GM20000 (cell line): ENCODE measurements at places on chromosomes 12 and 14.

DNA sequence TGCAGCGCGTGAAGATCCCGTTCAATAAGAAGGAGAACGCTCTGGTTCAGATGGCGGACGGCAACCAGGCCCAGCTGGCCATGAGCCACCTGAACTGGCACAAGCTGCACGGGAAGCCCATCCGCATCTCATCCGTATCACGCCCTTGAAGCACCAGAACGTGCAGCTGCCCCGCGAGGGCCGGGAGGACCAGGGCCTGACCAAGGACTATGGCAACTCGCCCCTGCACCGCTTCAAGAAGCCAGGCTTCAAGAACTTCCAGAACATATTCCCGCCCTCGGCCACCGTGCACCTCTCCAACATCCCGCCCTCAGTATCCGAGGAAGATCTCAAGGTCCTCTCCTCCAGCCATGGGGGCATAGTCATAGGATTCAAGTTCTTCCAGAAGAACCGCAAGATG, 131.9 kb upstream of the FUT8 start:
- no peak for DNase-seq

DNA sequence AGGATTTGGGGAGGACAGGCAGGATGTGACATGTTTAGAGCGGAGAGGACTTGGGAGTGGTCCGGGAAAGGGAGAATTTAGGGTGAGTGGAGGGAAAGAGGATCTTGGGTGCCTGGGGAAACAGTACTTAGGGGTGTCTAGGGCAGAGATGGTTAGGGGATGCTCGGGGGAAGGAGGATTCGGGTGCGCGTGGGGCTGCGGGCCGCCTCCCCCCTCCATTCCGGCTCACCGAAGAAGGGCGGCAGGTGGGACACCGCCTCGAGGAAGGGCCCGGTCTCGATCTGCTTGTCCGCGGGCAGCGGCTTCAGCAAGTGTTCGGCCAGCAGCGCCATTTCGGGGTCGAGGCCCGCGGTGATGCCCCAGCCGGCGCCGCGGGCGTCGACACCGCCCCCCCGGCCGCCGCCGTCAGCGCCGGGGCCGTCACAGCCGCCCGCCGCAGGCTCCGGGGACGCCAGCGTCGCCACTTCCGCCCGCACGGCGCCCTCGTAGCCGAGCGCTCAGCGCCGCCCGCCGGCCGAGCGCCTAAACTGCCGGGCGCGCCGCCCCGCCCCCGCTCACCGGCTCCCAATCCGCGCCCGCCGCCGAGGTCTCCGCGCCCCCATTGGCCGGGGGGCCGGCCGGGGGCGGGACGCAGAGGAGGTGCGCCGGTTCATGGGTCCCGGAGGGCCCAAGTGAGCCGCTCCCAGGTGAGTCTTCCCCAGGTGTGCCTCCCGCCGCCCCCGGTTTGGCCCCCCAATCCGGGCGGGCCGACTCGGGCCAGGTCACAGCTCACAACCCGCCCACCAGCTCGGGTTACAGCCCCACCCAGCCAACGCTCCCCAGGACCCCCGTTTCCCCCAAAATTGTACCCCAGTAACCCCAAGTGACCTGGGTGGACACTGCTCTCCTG, at the start of gene GLTP:
Gene GLTP, minus strand, starts transcription at position 499 of the 889 bp plus-strand sequence. Its CDS starts 167 bp downstream, at position 332.
- peak; percentile 98 for DNase-seq

GRCh38 chr12:54662026-54662425, 13.9 kb upstream of the DCD start:
- DNase-seq: no peak

- no peak for DNase-seq
These were observed 54.1 kb upstream of the FERMT2 start for GRCh38 chr14:53004976-53005375.

DNA sequence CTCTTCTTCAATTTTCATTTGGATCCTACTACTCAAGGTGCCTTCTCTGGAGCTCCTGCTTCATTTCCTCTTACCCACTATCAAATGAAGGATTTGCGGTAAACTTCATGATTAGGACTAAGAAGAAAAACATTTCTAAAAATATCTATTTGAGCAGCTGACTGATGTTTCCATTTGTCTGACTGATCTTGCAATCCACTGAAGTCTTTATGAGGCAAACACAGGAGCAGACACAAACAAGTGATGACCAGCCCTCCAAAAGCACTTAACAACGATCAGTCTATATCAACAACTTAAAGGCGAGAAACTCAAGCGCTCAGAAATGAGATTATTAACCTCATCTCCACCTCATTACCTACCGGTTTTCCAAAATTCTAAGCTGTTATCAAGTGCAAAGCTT, 26.2 kb downstream of the OSBPL8 start:
- DNase-seq: no peak

DNA sequence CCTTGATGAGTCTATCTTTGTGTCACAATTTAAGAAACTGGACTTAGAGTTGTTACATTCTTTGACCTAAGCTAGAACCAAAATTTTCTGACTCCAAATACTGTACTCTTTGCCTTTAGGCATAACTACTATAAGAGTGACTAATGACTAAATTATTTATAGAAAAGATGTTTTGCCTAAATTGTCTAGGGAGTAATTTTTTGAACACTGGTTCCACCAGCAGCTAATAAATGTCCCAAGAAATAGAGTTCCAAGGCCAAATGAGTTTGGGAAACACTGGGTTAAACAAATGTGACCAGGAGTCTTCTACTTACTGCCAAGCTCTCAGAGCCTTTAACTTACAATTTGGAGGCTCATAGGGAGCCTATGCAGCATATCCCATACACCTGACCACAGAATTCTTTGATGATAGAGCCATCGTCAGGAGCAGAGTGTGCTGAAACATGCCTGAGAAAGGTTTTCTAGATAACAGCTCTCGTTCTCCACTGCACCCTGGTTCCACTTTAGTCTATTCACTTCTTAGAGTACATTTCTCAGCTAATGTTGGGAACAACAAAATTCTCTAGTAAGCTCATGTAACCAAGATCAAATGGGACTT, 215.9 kb upstream of the HMGA2 start:
- no peak for DNase-seq

DNA sequence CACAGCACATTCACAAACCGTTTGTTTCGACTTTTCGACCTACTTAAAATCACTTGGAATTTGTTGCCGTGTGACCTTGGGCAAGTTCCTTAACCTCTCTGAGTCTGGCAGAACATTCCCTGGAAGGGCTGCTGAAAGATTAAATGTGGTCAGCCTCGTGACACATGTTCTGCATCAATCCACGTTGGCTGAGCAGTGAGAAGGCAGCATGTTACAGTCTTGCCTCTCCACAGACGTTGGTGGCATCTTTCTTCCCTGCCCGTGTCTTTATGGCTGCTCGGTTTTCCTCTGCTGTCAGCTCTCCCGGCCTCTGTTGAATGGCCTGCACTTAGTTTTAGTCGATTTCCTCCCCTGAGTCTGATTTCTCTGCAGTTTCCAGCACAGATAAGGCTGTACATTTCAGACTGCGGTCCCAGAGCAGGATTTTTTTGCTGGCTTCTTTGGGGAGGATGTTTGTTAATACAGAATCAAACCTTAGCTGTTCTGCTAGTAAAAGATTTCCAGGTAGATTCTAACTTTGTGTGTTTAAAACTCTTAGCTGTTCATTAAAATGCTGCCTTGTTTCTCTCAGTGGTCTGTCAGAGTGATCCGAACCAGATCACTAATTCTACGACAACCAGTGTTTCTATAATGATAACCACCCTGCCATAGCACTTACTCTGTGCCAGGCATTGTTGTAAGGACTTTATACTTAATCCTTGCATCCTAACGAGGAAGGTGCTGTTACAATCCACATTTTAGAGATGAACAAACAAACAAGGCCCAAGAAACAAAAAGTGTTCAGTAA, 217.1 kb downstream of the CHST11 start:
- DNase-seq: no peak

DNA sequence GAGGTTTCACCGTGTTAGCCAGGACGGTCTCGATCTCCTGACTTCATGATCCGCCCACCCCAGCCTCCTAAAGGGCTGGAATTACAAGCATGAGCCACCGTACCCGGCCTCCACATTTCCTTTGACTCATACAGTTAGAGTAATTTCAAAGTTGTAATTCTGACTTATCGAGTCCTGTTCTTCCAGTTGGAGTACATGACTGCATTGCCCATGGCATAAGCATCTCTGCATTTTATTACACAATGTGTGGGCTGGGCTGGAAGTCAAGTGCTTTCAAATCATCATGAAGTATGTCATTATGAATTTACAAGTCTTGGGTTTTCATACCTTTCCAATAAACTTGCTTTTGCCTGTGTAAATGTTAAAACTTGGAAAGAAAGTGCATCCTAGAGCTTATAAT, 1295.7 kb upstream of the FLRT2 start:
- no peak for DNase-seq

GRCh38 chr14:32399920-32400319, 70.8 kb downstream of the AKAP6 start:
- no peak for DNase-seq

DNA sequence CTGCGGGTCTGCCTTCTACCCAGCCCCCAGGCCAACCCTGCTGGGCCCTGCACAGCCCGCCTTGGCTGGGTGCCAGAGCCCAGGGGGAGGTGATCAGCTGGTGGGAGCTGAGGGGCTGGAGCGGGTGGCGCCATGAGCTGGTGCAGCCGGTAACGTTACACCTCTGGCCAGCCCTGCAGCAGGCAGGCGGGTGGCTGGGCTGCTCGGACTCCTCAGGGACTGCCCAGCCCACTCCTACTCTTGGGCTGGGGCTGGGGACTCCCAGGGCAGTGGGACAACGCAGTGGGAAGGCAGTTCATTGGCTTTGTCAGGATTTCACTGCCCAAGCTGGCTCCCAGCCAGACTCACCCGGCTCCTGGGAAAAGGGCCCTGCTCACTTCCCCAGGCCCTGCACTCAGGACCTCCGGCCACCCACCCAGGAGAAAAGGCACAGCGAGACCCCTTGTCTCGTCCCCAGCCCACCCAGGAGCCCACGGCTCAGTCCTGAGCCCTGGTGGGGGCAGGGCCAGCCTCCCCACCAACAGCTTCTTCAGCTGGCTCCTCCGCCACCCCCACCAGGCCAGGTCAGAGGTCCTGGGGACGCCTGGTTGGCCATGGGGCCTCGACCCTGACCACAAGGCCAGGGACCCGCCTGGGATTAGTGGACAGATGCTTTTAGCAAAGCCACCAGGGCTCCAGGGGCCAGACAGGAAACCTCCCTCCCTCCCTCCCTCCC, 1.0 kb downstream of the PGF start:
- no peak for DNase-seq

GRCh38 chr12:130101370-130101769, 60.9 kb upstream of the FZD10 start:
- DNase-seq: no peak

DNA sequence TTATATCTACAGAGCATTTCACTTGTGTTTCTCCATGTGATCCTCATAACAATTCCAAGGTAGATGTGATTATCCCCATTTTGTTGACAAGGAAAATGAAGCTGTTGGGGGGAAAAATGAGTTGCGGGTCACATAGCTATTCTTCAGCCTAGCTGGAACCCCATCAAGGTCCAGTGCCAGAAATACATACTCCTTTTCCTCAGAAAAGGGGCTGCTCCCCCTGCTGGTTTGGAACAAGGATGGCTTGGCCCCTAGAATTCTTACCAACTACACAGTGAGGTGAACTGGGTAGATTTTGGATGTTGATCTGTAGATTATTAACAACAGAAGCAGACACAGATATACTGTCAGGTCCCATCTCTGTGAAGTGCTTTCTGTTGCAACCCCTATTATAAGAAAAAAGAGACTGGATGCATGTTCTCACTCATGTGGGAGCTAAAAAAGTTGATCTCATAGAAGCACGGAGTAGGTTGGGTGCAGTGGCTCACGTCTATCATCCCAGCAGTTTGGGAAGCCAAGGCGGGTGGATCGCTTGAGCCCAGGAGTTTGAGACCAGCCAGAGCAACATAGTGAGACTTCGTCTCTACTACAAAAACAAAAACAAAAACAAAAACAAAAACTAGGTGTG, 8.9 kb downstream of the IKZF4 start:
- DNase-seq: peak; percentile 59

DNA sequence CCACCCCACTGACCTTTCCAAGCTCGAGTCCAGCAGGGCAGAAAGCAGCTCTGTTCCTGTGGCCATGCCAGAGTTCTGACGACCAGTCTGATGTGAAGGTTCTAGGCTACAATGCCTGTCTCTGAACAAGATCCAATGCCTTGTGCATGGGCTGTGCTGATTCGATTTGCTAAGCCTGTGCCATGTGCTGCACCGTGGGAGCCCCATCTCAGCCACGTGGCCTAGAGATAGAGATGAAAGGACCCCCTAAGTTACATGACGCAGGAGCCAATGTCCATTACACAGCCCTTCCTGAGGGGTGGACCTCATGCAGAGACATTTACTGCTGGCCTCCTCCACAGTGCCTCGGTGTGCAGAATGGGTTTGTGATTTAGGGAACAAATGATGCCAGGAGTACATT, 256.0 kb downstream of the SLC15A4 start:
- DNase-seq: no peak

GRCh38 chr12:8904665-8905064, 9.6 kb upstream of the PHC1 start:
- DNase-seq: no peak

DNA sequence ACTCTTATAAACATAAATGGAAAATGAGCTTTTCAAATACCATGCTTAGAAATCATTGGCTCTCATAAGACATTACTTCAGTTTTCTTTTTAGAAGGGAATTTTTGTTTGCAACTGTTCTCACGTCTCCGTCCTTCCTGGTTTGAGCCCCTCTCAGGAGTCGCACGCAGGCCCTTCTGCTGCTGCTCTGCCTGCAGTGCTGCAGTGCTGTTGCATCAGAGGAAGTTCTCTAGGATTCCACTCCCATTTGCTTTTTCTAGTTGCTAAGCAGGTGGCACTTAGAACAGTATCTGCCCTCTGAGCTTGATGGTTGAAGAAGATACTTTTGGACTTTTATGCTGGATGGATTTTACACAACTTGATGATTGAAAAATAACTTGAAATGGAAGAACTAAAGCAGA, 70.8 kb downstream of the SCN8A start:
- DNase-seq: no peak

DNA sequence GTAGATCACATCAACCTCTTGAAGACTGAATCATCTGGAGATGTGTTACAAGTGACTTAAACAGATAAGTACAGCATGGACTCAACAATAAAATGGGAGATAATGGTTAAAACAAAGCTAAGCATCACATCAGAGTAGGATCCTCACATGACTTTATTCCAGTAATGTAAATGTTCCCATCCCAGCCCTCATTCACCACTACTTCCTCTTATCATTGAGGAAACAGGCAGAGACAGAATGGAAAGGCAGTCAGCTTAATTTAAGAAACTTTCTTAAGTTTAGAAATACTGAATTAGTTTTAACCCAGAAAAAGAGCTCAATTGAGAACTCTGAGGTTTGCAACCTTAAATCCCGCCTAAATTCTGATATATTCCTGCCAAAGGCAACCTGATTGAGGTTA, 1.2 kb upstream of the ALG10 start:
- no peak for DNase-seq

DNA sequence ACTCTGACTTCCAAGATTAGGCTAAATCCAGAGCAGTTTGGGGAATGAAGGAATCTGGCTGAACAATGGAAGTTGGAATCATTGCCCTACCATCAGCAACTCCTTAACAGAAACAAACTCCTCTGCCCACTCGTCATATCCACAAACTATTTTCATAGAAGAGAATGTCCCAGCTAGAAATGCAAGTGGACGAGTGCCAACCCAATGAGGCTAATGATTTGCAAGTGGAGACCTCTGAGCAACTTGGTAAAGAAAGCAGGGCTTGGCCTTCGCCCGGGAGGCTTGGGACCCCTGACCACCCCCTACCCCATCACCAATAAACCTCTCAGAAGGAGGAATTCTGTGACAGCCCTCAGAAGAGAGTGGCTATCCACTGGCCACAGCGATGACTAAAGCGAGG, 40.0 kb upstream of the DDX11 start:
- no peak for DNase-seq

- DNase-seq: peak; percentile 16
These were observed 55.4 kb downstream of the RPAP3 start for GRCh38 chr12:47650469-47650868.

- no peak for DNase-seq
These were observed 96.6 kb downstream of the RAD52 start for GRCh38 chr12:852864-853263.
